ENCODE measurements at places on chromosomes 4 and X.
A peak's percentile ranks its signal among the peaks of the same experiment; 100 is the strongest.

DNA sequence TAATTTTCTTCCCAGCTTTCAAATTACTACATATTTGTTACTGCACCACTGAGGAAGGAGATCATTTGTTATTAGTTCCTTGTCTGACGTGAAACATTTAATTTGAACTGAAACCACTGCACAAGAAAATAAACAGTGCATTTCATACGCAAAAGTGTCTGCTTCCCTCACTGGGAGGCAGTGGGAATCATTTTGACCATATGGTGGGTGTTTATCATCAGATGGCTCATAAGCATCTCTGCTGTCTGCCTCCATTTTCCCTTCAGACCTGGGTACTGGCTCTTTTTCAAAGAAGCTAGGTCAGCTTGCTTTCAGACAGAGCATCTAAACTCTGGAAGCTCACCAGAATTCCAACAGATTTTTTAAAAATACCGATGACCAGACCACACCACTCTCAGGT is 135.2 kb downstream of the PCDH19 start:
- DNase-seq, result no peak

DNA sequence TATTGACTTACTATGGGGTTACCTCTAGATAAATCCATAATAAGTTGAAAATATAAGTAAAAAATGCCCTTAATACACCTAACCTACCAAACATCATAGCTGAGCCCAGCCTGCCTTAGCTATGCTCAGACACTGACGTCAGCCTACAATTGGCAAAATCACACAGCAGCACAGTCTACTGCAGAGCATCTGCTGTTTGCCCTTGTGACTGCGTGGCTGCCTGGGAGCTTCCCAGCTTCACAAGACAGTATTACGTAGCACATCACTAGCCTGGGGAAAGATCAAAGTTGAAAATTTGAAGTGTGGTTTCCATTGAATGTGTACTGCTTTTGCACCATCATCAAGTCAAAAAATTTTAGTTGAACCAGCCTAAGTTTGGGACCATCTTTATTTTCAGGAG is 8.8 kb downstream of the HTT-AS start:
- DNase-seq, result no peak

- DNase-seq, result no peak
Measured at GRCh38 chr4:2331519-2332200, 69.8 kb upstream of the MXD4 start.

- no peak for DNase-seq
Measured at GRCh38 chrX:39456894-39457604, 640.7 kb downstream of the BCOR start.

DNA sequence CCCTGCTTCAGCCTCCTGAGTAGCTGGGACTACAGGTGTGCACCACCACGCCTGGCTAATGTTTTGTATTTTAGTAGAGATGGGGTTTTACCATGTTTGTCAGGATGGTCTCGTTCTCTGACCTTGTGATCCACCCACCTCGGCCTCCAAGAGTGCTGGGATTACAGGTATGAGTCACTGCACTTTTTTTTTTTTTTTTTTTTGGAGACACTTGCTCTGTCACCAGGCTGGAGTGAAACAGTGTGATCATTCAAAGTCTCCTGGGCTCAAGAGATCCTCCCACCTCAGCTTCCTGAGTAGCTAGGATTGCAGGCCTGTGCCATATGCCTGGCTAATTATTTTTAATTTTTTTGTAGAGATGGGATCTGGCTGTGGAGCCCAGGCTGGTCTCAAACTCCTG is 338.8 kb downstream of the PPP3CA start:
- no peak for DNase-seq

DNA sequence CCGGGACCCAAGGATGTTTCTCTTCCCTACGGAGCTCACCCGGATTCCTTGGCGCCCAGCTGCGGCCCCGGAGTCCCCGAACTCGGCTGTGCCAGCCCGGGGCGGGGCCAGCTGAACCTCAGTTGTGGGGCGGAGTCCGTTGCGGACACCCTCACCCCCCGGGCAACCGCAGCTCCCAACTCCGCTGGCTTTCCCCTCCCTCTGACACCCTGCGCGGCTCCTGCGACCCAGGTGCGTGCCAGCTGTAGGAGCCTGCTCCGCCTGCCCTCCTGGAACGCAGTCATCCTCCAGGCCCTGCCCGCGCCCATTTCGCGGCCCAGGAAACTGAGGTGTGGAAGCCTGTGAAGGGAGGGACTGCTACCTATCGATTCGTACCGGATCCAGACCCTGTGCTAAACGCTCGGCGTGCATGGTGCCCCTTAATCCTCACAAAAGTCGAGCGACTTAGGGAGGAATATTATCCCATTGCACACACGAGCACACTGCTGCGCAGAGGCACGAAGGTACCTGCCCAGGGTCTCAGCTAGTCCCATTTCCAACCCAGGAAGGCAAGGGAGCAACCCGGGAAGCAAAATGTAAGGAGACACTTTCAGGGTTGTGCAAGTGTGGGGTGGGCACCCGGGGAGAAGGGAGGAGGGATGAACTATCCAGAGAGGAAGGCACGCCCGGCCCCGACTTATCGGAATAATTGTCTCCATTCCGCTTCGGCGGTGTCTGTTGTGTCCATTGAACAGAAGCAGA is 12.3 kb downstream of the MSX1 start:
- DNase-seq, result no peak

- DNase-seq, result no peak
Measured at GRCh38 chr4:33262824-33263223, 2542.7 kb downstream of the PCDH7 start.

DNA sequence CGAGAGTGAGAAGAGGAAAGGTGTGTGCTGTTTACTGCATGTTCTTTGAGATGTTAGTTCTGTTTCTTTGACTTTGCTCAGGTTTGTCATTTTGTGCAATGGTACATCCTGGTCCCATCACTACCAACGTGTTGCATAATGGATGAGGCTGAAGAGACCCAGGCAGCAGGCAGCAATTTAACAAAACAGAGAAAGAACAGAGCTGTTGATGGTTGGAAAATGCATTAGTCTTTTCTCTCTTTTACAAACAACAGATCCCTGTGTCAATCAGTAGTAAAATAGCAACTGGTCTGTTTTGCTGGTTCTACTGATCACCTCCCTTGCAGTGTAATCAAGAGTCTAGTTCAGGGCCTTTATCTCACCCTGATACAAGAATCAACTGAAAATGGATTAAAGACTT is 64.8 kb upstream of the LIMCH1 start:
- DNase-seq, result no peak

- no peak for DNase-seq
Measured at GRCh38 chr4:17258106-17258505, 253.8 kb downstream of the QDPR start.

DNA sequence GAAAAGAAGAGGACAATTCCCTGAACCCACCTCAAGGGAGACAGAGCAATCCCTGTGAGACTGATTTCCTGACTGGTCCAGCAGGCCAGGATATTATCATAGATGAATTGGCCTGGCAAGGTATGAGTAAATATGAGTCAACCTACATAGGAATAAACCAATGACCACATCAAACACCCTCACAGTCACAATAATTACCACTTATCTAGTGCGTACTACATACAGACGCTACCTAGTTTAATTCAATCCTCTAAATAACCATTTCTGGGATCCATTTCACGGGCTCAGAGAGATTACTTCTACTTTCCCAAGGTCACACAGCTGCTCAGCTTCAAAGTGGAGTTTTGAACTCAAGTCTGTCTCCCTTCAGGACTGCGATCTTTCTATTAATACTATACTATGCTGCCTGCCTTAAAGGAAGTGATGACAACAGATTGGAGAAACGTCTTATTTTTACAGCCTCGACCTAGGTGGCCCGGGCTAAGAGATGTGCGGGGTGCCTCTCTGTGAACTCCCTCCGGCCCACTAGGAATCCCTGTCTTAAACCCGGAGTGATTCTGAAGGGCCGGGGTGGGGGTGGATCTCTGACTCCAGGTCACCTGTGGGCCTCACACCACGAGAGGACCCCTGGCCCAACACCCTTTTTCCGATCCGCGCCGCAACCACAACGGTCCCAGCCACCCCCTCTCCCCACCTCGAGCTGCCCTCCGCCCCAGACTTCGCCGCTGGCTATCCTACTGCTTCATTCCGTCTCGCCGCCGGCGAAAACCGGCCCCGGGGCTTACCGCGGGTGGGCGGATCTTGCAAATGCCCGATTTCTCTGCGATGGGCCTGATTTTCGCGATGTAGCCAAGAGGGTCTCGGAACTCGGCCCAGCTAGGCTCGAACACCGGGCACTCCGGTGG is 800 bp downstream of the KDM5C start:
- DNase-seq, result no peak

- DNase-seq, result peak; percentile 91
Measured at GRCh38 chr4:86594559-86595425, 677 bp downstream of the PTPN13 start.

- peak; percentile 57 for DNase-seq
Measured at GRCh38 chrX:45714866-45715265, 514.2 kb upstream of the DIPK2B start.

DNA sequence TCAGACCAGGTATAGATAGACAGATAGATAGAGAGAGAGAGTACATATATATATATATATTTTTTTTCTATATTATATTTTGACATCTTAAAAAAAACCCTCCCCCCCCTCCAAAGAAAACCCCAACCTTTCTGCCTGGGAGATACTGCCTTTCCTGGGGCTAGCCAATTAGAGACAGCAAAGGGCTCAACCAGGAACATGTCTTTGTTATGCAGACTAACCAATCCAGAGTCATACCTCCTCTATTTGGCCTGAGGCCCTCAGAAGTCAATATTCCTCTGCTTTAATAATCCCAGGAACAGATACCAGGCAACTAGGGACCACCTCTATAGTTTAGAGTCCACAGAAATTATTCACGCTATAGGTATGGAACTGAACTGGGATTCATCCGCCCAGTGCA is 135.6 kb upstream of the MAD2L1 start:
- no peak for DNase-seq

- no peak for DNase-seq
Measured at GRCh38 chrX:47321823-47322371, 48.5 kb upstream of the ZNF157 start.

GRCh38 chr4:182764137-182764536 is 153.0 kb downstream of the DCTD start:
- DNase-seq, result no peak

GRCh38 chr4:152434011-152434410 is 101.9 kb downstream of the FBXW7 start:
- DNase-seq, result no peak

DNA sequence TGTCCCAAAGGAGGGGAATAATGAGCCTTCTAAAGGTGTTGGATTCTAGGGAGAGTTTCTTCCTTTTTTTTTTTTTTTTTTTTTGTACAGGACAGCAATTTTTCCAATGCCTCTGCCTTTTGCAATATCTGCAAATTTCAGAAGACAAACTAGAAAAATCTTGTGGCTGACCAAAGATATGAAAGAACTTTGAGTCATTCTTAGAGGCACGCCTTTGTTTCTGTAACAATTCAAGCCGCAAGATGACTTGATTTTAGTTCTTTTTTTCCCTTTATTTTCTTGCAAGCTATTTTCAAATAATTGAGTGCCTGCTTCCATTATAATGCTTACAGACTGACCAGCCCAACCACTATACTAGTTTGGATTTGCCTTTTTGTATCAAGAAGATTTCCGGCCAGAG is 47.6 kb upstream of the UXT start:
- no peak for DNase-seq

DNA sequence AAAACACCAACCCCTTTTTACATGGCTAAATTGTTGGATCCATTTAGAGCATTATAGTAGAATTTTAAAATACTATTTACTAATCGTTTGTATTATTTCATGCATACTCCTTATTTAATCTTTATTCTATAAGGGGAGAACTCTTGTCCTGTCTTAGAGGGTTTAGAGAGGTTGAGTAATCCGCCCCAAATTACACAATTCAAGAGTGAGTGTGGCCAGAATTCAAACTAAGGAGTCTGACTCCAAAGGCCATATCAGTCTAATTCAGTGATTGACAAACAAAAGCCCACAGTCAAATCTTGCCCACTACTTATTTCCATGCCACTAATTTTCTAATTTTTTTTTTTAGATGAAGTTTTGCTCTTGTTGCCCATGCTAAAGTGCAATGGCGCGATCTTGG is 33.7 kb upstream of the NEIL3 start:
- DNase-seq, result no peak

GRCh38 chrX:13702111-13702789 is 13.3 kb downstream of the RAB9A start:
- DNase-seq, result no peak

GRCh38 chr4:129371926-129372325 is 276.0 kb downstream of the C4orf33 start:
- no peak for DNase-seq

GRCh38 chr4:122456231-122457116 is at the start of gene IL2:
Gene IL2, minus strand, starts transcription at chr4:122456725. Its CDS starts 285 bp downstream, at chr4:122456440.
- DNase-seq, result no peak

GRCh38 chr4:112288455-112288854 is 2.8 kb upstream of the TIFA start:
- no peak for DNase-seq

DNA sequence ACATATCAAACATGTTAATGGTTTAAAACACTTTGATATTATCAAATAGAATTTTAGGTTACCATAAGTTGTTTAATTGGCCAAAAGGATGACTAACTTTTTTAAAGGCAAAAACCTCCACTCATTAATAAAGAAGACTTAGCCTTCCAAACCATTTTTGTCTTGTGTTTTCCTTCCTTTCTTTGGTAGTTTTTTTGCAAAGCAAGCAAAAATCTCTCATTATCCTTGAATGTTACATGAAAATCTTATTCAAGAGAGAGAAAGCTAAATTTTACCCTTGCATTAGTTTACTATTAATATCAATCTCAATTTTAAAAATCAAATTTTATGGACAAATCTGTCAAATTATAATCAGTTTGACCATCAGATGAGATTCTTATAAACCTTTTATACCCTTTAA is 419.5 kb downstream of the SPIN4 start:
- DNase-seq, result no peak

DNA sequence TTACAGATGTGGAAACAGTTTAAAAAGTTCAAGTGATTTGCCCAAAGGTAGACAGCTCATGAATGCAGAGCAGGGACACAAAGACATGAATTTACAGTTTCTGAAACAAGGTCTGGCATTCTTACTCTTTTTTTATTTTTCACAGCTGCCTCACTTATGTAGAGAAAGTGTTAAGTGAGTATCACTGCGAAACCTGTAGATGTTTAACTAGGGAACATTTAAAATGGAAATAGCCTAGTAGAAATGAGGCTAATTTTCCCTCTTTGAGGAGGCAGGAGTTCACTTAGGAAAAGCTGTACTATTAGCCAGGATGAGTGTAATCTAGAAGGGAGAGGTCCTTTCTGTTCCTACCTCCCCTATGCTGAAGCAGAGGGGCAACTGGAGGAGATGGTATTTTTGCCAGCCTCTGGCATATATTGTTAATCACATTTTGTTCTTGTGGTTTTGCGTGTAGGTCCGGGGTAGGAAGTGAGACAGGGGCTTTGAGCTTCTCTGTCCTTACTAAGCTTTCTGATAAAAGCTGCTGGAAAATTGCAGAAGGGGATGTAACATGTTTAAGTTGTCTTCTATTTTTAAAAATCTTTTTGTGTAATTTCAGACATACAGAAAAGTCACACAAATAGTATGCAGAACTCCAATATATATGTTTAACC is 492.8 kb upstream of the NR3C2 start:
- DNase-seq, result no peak

GRCh38 chr4:157558016-157558415 is 337.5 kb downstream of the GRIA2 start:
- no peak for DNase-seq

- no peak for DNase-seq
Measured at GRCh38 chrX:45771114-45771513, 570.4 kb upstream of the DIPK2B start.
